ENCODE measurements at places on chromosomes 6 and 20.

GRCh38 chr6:138393871-138394783 is 9.9 kb upstream of the HEBP2 start:
- no peak for DNase-seq

DNA sequence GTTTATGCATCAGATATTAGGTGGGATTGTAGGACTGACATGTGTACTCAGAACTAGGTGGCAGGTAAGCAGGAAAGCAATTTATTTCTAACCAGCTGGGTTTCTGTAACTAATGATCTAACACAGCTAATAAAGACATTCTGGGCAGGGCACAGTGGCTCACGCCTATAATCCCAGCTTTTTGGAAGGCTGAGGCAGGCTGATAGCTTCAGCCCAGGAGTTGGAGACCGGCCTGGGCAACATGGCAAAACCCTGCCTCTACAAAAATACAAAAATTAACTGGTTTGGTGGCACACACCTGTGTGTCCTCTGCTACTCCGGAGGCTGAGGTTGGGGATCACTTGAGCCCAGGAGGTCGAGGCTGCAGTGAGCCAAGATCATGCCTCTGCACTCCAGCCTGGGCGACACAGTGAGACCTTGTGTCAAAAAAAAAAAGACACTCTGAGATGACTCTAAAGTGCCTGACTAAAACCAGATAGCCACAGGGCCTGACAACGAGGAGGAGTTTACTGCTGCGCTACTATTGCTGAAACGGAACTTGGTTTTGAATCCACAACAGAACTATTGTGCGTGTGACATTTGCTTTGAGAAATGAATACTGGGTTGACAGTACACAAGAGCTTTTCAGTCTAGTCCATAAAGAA is 29.2 kb upstream of the CEP85L start:
- DNase-seq = no peak

DNA sequence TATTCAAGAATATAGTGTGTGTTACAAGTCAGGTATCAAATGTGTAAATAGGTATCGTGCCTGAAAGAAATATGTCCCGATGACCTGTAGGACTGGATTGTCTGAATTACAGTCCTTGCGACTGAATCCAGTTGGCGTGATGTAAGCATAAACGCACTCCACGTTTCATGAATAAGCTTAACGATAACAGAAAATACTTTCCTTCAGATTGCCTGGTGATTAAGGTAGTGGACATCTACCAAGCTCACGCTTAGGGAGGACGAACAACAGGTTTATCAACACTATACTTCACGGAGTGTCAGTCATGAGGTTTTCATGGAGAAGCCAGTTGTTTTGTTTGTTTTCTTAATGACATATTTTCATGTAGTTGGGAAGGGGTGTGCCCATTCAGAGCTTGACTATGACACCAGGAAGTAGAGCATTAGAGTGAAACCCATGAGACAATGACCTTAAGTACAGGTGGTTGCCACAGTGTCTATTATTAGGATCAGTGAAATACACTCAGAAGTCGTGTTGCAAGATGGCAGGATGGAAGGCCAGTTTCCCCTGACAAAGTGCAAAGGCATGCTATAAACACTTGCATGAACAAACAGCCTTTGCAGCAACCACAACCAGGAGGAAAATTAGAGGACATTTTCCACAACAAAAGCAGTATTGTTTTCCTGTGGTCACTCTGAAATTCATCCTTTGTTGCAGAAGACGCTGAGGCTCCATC is 305.8 kb upstream of the PRDM1 start:
- DNase-seq = no peak

DNA sequence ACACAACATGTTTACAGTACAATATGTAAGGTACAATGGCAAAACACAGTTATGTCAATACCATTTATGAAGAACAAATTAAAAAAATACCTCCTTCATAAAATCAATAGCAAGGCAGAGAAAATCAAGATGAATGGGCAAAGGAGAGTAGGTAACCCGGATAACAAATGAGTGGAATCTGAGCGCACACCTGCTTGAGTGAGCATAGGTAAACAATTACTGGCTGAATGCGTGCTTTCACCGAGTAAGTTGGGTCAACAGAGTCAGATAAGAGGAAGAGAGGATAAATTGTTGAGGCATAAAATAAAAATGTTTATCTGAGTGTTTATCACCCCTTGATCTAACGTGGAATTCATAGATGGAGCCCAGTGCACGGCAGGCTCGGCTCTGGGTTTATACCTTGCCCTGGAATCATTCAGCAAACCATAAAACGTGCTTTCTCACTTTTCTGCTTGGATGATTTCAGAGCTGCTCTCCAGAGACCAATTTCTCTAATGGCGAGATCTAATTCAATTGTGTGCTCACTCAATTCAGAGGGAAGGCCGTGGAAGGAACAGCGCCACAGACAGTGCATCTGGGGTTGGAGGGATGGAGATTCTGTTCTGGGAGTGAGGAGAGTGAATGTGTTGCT is 224.8 kb upstream of the MAP3K7 start:
- no peak for DNase-seq

DNA sequence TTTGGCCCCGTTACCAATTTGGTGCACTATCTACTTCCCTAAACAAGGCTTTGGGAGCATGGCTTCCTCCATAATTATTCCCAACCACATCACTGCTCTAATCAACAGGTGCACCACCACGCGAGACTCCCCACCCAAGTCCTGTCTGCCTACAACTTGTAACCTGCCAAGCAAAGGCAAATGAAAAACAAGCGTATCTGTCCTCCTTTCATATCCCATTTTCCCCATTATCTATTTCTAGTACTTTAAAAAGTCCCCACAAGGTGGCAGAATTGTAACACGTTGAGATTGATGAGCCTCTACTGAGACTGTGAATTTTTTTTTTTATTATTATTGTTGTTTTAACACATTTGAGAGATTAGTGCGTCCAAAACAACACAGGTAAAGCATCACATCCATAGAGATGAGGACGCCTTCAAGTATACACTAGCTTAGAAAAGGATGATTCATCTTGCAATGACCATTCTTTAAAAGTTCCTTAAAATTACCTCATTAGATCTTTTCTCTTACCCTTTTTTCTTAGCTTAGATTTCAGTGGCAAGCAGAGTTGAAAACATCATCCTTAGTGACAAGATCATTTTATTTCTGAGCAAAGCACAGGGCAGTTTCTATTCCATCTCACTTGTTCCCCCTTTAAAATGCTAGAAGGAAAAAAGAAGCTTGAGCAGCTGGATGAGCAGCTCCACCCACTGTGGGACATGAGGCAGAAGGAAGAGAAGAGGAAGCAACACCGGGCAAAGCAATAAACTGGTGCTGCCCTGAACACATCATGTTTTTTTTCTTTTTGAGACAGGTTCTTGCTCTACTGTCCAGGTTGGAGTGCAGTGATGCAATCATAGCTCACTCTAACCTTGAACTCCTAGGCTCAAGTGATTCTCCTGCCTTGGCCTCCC is 210.8 kb downstream of the ARHGAP18 start:
- DNase-seq = no peak

DNA sequence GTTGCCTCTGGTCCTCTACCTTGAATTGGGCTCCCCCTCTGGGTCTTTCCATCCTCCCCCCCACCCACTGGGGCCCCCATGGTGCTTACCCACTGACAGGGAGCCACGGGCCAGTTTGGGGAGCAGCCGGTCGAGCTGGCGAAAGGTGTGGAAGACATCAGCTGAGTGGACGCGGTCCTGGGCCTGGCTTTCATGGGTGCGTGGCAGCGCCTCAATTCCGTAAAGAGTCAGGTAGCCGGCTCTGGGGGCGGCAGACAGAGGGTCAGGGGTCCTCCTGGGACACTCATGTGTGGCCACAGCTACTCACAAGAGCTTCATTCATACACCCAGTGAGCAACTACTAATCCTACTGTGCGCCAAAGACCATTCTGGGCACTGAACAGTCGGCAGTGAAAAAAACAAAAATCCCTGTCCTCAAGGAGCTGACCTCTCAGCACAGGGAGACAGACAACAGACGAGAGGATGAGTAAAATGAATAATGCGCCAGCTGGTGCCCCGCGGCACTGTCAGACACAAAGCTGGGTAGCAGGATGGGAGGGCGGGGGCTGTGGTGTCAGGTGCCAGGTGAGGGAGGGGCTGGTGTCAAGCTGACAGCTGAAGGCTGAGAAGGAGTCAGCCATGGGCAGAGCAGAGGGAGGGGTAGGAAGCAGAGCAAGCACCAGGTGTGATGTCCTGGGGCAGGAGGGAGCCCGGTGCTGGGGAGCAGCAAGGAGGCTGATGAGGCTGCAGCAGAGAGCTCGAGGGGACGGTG is 28.3 kb downstream of the PTGIS start:
- DNase-seq = no peak

DNA sequence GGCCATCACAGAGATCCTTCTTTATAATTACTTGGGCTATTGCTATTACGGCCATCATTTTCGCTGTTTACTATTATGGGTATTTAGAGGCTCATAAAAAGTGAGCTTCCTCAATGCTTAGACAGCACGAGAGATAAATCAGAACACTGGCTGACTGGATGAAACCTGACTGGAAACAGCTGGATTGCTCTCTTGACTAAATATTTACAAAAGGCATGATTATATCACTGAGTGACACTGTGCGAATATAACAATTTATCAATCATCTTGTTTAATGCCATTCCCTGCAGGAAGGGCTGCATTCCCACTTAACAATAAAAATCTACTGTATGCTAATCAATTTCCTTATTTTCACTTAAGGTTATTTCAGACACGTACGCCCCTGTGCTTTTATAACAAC is 260.1 kb upstream of the ARID1B start:
- DNase-seq = no peak

GRCh38 chr20:45998337-45998736 is 10.4 kb upstream of the MMP9 start:
- DNase-seq = no peak

DNA sequence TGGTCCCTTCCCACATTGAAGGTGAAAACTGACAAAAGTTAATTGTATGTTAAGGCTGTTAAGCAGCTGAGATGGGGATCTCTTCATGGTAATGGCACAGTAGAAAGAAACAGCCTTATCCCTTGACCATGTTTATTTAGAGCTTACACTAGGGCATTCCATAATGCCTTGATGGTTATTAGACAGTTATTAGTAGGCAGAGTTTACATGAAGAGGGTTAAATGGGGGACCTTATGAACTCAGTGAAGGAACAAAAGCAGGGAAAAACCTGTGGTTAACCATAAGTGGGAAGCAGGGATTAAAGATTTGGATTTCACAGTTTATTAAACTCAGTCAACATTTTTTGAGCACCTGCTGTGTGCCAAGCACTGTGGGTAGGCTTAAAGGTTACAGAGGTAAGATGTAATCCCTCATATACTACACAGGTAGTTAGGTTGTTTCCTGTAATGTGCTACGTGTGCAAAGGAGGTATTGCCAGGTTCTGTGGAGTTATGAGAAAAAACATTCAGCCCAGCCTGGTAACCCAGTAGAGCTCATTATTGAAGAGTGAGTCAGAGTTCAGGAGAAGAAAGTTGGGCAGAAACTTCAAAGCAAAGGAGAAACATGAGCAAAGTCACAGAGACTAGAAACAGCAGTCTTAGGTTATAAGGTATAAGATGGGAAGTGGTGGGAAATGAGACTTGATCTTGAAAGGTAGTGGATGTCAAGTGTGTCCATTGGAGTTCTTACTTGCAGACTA is 32.3 kb upstream of the GNRH2 start:
- DNase-seq = no peak

DNA sequence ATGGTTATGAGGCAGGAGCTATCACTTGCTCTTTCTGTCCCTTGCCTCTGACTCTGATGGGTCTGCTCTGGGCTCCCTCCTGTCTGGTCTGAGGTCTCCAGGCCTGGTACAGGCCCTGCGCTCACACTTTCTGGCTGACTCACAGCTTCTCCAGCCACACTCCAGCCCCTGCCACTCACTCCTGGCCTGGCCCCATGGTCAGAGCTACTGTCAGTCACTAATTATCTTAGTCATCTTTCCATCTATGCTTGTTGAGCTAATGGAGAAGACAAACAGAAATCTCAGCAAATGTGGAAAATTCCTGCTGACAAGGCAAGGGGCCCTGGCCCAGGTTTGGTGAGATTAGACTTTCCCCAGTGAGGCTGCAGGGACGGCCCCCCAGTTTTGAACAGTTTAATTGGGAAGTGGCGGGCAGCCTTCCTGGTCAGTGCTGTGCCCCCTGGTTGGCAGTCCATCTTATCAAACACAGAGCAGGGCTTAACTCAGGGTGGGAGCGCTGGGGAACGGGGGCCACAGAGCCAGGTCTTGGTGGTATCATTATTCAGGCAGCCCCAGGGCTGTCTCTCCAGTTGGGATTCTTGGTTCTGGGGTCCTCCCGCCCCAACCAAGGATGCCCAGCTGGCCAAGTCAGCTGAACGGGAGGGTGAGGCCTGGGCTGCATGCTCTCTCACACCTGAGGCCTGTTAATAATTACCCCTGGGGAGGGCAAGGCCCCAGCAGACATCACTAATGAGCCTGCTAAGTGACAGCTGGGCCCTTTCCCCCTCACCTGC is 63.4 kb downstream of the VEGFA start:
- DNase-seq = no peak

DNA sequence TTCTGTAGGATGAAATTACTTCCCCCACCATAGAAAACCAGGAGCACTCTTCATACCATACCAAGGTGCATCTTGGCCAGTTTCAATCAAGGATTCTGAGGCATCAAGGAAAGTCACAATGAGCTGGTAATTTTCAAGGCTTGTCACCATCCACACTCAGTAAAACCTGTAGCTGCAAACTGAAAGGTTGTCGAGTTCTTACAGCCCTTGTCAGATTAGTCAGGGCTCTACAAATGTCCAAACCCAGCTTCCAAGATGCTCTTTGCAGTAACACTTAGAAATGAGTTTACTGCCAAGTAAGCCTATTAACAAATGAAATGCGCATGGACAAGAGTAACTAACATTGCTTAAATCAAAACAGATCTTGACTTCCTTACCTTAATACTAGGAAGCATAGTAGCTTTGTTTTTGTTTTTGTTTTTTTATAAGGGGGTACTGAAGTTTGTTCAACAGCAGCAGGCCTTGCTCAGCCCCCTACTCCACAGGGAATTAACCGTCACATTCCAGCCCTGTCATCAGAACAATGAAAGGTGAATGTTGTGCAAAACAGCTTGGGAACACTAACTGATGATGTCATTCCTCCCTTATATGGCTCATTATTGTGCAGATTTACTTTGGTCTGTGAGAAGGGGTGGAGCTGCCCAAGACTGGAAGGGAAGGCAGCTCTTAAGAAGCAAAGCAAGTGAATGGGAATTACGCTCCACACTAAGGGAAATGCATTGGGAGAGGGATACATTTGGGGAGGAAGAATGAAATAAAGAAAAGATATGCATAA is 49.9 kb upstream of the TMEM30A start:
- no peak for DNase-seq

DNA sequence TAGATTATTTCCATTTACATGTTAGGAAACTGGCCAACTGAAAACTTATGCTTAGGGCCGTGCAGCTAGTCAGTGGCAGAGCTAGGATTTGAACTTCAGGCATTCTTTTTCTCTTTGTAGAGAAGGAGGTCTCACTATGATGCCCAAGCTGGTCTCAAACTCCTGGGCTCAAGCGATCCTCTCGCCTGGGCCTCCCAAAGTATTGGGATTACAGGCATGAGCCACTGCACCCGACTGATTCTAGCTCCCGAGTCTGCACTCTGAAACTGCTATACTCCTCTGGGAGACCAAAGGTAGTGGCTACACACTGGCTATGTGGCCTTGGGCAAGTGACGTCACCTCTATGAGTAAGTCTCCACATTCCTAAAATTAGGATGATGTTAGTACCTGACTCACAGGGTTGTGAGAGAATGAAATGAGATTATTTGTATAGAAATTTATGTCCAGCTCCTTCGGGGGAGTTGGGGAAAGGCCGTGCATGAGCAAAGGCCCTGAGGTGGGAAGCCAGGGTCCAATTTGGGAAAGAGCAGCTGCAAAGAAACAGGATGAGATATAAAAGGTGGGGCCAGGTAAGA is 6.4 kb downstream of the PLTP start:
- DNase-seq = no peak
